ENCODE measurements at places on chromosomes 1 and 21. TPM values are rescaled to one million over a fixed set of nuclear protein-coding genes. Genes with fewer than 3 reads are reported as not detected.

DESI2 gene
- polyA plus RNA-seq = 55.0 TPM

RHBDL2 gene
- 1.7 TPM for polyA plus RNA-seq

COL6A1 gene
- 946 TPM for polyA plus RNA-seq

CLCNKB gene
- polyA plus RNA-seq = 1.9 TPM

TNFRSF18 gene
- polyA plus RNA-seq = 0.72 TPM

CHRNB2 gene
- 0.35 TPM for polyA plus RNA-seq

CTSK gene
- polyA plus RNA-seq = 19.8 TPM

PKNOX1 gene
- 20.7 TPM for polyA plus RNA-seq

WDR64 gene
- polyA plus RNA-seq = 0.35 TPM

TMEM200B gene
- polyA plus RNA-seq = 15.8 TPM

DNA sequence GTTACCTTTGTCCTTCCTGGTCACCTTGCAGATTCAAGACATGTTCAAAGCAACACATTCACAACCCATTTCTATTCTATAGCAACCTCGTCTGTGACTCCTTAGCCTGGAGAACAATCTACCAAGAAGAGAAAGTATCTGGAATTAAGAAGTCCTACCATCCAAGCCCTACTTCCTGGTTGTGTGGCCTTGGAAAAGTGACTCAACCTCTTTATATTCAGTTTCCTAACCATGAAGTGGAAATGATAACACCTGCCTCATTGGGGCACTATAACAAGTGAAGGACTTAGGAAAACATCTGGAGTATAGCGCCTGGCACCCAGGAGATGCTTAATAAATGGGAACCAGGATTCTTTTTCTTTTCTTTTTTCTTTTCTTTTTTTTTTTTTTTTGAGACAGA lies 36.5 kb upstream of the SRRM1 start:
- DNase-seq = no peak

- no peak for DNase-seq
These were observed 60.8 kb downstream of the ELK4 start for GRCh38 chr1:205570796-205571537.

DNA sequence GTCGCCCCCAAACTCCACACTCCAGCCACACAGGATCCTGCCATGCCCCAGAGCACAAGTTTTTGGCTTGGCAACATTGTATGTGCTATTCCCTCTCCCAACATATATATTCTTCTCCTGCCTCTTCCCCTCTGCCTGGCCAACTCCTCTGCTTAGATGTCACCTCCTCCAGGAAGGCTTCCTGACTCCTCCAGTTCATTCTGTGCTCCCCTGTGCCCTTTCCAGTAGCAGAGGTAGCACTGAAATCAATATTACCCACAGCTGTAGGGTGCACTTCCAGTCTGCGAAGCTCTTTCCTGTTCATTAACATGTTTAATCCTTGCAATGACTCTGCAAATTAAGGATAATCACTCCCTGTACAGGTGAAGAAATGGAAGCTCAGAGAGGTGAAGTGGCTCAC lies 21.2 kb downstream of the ALDH4A1 start:
- DNase-seq = no peak

DNA sequence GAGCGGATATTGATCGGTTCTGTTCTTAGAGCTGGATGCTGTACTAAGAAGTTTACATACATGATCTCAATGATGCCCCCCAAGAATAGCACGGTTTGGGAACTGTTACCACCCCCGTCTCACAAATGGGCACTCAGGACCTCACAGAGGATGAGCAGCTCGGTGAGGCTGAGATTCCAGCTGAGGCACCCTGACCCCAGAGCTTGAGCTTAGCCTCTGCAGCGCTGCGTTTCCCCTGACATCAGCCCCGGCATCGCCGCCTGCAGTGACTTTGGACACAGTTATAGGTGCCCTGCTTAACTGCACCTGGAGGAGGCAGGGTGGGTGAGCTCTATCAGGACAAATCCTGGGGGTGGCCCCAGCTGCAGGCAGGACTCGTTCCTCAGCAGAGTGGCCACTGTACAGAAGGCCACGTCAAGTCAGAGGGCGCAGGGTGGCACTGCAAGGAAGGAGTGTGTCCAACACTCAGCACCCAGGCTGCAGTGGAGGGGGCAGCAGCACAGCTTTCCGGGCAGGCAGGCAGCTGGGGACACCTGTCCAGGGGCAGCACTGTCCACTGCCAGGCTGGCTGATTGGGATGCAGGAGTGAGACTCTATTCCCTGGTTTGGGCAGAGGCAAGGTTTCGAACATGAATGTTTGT lies 65.8 kb upstream of the ABCG1 start:
- no peak for DNase-seq

DNA sequence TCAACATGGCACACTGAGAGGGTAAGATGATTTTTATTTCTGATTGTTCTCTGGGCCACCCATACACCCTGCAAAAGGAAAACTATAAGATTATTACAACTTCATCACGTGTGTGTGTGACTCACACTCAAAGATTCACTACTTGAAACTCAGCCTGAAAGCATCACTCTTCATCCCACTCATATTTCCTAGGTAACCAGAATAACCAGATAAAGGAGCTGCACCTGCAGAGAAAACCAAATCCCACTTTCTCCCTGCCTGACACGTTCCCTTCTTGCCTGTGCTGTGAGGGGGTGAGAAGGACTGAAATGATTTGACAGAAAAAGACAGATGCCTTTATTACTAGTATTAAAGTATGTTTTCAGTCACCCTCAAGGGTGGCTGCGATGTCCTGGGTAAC lies 131.6 kb downstream of the TGFBR3 start:
- no peak for DNase-seq

DNA sequence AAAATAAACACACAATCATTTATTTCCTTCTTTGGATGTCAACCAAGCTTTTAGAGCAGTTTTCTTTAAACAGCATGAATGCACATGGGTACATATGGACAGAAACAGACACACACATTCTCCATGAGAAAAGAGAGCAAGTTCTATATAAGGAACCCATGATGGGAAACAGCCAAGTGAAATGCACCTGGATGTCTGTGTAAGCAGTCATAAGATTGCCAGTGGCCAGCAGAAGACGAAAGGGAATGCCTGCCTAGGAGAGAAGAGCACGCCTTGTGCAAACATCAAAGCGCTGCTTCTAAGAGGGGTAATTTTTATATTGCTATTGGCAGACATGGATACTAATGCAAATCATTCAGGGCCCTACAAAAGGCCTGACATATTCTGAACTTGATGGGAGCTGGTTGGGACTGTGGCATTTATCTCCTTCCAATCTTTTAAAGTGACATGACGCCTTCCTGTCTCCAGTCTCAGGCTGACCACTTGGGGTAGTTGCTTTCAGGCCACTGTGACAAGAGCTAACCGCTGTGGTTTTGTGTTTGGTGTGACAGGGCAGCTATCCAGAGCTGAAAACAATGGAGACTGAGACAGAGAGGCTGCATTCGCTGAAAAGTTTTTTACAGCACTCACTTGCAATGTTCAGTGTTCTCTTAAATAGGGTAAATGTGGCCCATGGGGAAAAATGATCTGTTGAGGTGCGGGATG lies 75.0 kb upstream of the DPT start:
- no peak for DNase-seq

DNA sequence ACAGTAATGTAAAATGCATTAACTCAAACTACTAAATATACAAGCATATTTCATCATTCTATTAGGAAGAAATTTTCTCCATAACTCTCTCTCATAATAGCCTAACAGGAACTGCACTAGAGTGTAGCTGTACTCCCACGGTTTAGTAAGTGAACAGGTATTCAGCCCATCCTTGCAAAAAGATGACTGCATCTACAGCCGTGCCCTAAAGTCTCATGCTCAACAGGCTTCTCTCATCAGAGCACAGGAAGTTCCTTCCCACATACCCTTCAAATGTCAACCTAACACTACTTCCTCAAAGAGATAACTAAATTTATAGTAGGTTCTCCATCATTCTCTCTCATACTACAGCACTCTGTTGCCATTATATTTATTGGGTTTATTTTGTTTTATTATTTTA lies 251.6 kb downstream of the AKT3 start:
- DNase-seq = no peak

- DNase-seq = no peak
These were observed 121.5 kb downstream of the LMO4 start for GRCh38 chr1:87450136-87450535.

GRCh38 chr1:213685992-213686582 lies 301.7 kb upstream of the PROX1 start:
- no peak for DNase-seq

GRCh38 chr1:20216574-20216973 lies 30.3 kb upstream of the PLA2G2C start:
- no peak for DNase-seq

DNA sequence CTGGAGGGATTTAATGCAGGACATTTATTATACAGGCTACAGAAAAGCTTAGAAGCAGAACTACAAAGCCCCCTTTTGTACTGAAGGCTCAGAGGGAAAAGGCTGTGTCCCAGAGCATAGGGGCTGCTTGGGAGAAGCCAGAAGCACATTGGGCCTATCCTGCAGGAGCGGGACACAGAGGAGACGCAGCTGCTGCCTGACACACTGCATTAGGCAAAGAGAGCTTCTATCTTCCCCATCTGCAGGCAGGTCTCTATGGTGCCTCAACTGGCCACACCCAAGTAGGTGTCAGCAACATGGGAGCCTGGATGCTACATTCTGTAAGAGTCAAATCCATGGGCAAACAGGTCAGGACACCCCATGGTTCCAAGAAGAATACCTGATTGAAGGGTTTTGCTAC lies 595.9 kb downstream of the AJAP1 start:
- no peak for DNase-seq

DNA sequence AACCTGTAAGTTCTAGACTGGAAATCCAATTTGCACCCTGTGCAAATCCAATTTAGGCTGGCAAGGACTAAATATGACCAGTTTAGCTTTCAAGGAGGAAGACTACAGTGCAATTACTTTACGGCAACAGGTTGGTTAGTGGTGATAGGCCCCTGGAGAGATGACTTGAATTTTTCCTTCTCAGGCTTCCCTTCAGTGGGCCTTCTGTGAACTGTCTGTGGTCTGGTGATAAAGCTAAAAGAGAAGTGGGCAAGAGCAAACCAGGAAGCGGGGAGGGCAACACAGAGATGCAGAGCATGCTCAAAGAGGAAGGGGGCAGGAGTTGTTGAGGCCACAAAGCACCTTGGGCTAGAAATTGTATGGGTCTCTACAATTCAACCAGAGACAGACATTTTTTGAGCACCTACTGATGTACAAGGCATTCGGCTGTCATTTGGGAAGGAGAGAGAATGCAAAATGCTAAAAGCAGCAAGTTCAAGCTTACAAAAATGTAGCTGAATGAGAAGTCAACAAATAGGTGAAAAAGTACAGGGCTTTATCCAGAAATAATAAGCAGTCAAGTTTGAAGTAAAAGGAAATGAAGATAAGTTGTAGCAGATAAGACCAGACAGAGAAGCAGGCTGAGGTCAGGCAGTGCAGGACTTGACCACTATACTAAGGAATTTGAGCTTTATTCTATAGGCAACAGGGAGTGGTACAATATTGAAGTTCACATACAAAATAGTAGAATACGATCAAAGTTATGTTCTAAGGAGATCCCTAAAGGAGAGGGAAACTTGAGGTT lies 23.9 kb downstream of the INPP5B start:
- DNase-seq = no peak

GRCh38 chr1:2174348-2175054 lies 20.1 kb downstream of the FAAP20 start:
- no peak for DNase-seq

GRCh38 chr1:156165083-156165482 lies 11.7 kb downstream of the SEMA4A start:
- no peak for DNase-seq

DNA sequence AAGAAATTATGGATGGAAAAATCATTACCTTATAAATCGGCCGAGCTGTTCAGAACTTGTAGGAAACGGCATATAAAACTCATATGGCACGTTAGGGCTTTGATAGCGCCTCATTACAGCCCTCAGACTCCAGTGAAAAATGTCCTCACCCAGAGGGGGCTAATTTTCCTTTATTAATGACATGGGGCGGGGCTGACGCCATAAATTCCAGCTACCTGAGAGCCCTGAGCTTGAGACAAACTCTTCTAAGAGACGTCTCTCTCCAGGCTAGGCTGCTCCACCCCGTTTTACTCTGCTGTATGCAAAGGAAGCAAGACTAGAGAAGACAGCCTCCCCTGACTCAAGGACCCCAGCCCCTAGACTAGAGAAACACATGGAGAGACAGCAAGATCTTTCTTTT lies 149.4 kb downstream of the TRABD2B start:
- DNase-seq = no peak

GRCh38 chr1:34066981-34067603 lies 97.9 kb downstream of the CSMD2 start:
- no peak for DNase-seq

- no peak for DNase-seq
These were observed 152.7 kb upstream of the COL6A1 start for GRCh38 chr21:45828580-45829570.

- no peak for DNase-seq
These were observed 7.1 kb upstream of the ZSCAN20 start for GRCh38 chr1:33465316-33465715.

GRCh38 chr21:41367301-41367944 lies 5.6 kb downstream of the MX2 start:
- DNase-seq = no peak

DNA sequence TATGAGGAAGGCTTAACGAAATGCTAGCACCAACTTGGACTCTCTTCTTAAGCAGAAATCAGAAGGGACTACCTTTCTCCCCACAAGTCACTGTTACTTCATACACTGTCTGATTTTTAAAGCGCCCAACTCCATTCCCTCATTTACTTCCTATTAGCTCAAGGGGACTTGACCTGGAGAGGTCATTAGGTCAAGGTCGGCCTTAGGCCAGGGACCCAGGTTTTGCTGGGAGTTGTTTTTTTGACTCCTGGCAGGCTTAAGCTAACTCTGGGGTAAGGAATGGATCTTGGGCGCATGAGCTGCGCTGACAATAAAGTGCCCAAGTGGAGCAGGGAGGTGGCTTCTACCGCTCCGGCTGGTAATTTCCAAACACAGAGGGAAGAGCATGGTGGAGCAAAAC lies 16.8 kb downstream of the ADAR start:
- no peak for DNase-seq

DNA sequence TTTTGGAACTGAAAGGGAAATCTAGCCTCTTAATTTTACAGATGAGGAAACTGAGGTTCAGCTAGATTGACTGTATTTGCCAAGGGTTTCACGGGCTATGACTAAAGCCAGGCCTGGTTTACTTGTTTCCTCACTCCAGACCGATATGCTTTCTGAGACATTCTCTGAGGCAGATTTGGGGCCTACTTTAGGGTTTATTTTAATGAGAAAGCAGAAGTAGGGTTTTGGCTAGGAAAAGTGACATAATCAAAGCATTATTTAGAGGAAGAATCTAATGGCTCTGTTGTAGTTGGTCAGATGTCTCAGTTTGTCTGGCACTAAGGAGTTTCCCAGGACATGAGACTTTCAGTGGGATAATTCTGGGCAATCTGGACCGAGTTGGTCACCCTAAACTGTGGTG lies 1.5 kb upstream of the RPTN start:
- no peak for DNase-seq

DNA sequence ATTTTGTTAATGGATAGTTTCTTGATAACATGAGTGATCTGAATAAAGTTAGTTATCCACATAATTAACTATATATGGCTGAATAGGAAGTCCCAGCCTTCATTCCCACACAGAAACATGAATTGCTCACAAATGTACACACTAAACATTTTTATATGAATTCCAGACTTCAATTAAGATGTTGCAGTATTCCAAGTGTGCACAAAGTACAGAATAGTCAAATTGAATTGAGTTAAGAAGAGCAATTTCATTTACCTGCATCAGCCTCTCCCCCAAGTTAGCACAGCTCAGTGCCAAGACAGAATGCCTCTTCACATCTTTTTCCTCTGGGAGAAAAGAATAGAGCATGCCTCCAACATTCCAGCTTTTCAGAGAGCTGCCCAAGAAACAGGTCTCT lies 207.0 kb upstream of the SAMSN1 start:
- DNase-seq = no peak

Data from left renal pelvis (tissue), 4 donors.